Fibroblast of skin of back (primary cell): ENCODE measurements at places on chromosomes 16 and 17.
A peak's percentile ranks its signal among the peaks of the same experiment; 100 is the strongest.

DNA sequence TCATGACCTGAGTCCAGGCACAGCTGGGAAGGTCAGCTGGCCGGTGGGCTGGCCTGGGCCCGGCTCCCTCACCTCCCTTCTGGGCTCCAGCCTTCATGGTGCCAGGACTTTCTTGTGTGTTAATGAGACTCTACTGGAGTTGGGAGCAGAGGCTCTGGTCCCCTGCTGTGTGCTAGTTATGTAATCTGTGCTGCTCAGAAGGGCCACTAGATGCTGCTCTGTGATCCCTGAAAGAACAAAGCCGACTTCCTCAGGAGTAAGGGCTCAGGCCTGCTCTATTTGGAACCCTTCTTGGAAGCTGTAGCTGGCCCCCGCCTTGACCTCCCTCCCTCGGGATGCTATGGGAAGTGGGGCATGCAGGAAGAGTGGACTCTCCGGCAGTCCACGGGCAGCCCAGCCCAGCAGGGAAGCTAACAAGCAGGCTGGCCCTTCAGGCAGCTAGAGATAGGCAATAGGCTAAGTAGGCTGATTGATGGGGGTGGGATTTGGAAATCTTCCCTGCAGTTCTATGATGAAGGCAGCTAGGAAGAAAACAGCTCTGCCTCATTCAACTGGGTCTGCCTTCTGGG lies 3.3 kb upstream of the CDK5R1 start:
- peak; percentile 83 for DNase-seq

GRCh38 chr17:45228763-45229539 lies 7.3 kb downstream of the FMNL1 start:
- peak; percentile 69 for DNase-seq

DNA sequence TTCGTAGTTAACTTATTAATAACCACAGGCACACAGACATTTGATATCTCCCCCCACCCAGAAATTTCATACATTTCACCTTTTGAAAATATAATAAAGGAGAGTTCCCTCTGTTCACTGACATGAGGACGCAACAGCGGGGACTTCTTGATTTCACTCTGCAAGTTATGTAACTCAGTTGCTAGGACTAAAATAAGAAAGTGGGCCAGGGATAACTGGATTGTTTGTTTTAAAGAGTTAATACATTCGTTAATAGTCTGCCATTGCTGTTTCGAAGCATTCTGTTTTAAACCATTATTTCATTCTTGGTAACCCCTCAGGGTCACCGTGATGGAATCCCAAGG lies 1.2 kb downstream of the RHOT1 start:
- DNase-seq, result no peak

DNA sequence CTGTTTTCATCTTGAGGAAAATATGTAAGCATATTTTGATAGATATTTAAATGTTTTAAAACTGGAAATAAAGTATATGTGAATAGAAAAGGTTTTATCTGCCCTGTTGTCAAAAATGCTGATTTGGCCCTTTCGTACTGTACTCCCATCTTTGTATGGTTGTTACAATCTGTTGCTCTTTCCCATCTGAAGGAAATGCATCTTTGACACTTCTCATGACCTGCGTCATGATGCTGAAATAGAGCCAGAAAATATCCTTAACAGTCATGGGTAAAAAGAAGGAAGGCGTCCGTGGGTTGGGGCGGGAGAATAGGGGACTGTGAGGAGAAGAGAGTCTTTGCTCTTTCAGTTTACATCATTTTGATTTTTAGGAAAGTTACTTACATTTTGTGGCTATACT lies 327.7 kb downstream of the BCAS3 start:
- DNase-seq, result no peak

- peak; percentile 64 for DNase-seq
Observed at GRCh38 chr16:51982715-51983680, 563.9 kb downstream of the TOX3 start.

GRCh38 chr16:57814896-57815295 lies 12.6 kb upstream of the KIFC3 start:
- DNase-seq, result no peak

DNA sequence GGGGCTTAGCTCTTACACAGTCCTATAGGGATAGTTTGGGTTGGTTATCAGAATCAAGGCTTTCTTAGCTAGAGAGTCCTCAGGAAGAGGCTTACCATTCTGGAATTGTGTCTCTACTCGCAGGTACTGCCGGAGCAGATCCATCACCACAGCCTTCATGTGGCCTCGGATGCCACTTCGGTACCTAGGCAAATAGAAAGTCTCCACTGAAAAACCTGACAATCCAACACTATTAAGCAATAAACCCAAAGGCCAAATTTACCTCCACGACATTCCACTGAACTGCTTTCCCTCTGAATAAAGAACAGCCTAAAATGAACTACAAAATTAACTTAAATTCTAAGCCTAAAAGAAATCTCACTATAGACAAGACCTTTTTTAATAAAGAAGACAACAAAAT lies 135.4 kb upstream of the C17orf78 start:
- no peak for DNase-seq

DNA sequence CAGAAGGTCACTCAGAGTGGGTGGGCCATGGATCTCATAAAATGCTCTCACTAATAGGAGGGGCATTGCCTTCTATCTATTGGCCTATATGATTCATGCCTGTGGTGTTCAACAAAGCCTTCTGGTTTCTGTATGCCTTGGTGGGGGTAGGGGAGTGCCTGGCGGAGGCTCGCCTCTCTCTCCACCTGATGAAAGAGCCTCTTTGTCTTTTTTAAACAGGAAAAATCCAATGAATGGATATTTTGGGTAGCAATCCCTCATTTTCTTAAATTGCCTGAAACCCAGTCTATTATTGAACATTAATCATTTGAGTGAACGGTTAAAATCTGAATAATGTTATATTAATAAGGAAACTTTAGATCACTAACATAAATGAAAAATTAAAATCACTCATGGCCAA lies 90.6 kb downstream of the TOX3 start:
- DNase-seq, result no peak

DNA sequence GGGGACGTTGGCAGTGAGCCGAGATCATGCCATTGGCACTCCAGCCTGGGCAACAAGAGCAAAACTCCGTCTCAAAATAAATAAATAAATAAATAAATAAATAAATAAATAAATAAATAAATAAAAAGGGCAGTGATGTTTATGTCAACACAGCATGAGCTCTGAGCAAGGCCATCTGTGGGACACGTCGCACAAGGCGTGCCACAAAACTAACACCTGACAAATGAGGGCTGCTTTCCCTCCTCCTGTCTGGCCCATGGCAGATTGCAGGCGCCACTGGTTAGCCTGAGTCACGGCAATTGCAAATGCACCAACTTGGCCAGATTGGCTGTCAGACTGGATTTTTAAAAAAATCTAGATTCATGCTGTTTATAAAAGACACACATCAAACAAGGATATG lies 25.9 kb upstream of the SPNS3 start:
- no peak for DNase-seq

DNA sequence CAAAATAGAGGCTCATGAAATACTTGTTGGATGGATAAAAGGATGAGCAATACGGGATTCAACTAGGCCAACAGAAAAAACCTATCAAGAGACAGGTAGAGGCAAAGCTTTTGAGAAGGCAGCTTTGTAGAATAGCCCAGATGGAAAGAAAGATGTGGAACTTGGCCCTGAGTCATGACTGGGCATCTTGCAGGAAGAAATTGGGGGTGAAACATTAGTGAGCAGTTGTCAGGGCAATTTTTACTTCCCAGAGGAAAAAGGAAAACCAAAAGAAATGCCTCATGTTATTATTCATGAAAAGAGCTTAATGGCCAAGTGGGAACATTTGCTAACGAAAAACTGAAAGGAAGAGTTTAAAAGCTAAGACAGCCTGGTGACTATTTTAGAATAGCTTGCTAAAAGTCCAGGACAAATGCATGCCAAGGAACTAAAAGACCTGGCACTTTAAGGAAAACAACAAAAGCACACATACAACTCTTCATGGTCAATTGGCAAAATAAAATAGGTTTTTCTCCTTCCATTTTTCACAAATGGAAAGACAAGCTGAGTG lies 180.1 kb downstream of the HS3ST3A1 start:
- DNase-seq, result no peak

DNA sequence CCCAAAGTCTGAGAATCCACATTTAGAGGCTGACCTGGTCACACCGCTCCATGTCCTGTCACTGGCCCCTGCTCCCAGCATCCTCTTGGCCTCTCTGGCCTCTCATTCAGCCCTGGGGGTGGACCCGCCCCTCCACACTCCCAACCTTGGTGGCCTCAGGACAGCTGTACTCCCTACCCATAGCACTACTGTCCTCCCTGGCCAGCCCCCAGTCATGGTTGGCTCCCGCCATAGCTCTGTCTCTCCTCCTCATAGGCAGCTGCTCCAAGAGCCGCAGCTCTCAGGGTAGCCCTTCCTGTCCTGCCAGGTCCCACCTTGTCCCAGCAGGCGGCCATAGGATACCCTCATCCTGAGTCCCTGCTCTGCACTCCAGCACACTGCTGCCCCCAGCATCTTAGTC lies 38.0 kb upstream of the PHB1 start:
- no peak for DNase-seq

- no peak for DNase-seq
Observed at GRCh38 chr17:45902892-45903346, 8.6 kb downstream of the MAPT start.

GRCh38 chr16:81238296-81239011 lies at the start of gene BCO1:
TSS of gene BCO1 (plus strand) at chr16:81238689. CDS start at chr16:81238909, 220 bp downstream.
- DNase-seq, result peak; percentile 56

- DNase-seq, result peak; percentile 82
Observed at GRCh38 chr17:10612957-10613744, 44.0 kb downstream of the MYH3 start.

DNA sequence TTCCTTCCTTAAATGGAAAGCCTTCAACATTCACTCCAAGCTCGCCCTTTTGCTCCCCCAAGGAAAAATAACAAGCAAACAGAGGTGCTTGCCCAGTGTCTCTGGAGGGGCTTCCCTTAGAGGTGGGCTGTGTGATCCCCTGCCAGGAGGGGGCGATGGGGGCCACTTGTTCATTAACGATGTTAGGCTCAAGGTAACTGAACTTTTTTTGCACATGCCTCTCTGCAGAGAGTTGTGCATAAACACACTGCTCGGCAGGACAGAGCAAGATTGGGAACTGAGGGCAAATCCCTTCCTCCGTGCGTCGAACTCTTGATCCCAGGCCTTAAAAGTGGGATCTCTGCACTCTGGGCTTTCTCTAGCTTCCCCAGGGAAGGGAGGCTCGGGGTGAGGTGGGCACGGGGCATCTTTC lies 15.5 kb upstream of the NAGLU start:
- DNase-seq, result no peak
